ENCODE measurements at places on chromosomes 4 and X. TPM values are rescaled to one million over a fixed set of nuclear protein-coding genes. Genes with fewer than 3 reads are reported as not detected.

DNA sequence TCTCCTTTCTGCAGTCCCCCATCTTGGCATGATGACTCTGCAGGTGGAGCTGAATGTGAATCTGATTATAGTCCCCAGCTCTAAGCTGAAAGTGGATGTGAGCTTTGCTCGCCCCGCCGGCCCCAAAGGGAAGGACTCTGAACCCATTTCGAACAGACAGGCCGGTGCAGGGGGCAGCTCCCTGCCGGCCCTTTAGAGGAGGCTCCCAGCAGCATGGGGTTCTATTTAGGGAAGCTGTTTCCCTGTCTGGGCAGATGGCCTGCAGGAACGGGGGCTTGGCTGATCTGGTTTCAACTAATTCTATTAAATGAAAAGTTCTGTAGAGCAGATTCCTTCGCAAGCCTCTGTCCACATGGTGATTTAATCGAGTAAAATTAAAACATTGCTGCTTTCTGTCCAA is 104.8 kb upstream of the MSX1 start:
- DNase-seq = no peak

The CNKSR2 gene
- total RNA-seq = 2.4 TPM

GRCh38 chr4:7307394-7308099 is 115.2 kb downstream of the SORCS2 start:
- no peak for DNase-seq

DNA sequence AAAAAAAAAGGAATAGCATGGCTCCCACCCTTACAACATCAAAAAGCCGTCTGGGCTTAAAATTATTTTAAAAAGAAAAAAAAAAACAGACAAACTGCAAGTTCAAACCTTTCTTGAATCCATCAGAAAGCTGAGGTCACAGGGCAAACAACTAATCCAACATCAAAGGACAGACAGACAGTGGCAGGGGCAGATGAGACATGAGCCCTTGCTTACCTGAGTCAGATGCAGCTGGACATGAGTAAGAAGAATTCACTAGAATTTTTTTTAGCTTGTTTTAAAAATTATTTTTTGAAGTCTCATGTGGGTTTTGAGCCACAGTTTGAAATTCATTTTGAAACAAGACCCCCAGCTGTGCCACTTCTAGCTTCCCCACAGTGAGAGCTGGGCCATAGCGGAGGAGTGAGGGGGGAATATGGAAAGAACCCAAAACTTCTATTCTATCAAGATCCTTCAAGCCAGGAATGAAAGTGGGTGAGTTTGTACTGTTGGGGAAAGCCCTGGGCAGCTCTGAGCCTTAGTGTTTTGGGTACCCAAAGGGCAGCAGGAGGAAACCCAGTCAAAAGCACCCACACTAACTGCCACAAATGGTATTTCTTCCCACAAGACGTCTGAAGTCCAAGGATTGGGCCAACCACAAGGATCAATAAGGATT is 111.4 kb downstream of the ATXN3L start:
- no peak for DNase-seq

DNA sequence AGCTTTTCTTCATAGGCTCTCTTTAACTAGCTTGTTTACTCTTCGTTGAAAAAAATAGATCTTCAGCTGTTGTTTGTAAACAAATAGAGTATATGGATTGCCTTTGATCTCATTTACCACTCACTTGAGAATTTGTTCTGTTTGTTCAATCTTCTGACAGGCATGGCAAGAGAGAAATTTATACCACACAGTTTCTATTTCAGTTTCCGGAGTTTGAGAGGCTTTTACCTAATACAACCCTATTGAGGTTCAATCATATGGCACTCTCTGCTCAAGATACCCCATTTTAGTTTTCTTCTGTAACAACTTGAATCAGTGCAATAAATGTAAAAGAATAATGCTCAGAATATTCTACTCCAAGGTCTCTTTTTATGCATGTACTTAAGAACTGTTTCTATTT is 148.0 kb downstream of the EMCN start:
- no peak for DNase-seq

DNA sequence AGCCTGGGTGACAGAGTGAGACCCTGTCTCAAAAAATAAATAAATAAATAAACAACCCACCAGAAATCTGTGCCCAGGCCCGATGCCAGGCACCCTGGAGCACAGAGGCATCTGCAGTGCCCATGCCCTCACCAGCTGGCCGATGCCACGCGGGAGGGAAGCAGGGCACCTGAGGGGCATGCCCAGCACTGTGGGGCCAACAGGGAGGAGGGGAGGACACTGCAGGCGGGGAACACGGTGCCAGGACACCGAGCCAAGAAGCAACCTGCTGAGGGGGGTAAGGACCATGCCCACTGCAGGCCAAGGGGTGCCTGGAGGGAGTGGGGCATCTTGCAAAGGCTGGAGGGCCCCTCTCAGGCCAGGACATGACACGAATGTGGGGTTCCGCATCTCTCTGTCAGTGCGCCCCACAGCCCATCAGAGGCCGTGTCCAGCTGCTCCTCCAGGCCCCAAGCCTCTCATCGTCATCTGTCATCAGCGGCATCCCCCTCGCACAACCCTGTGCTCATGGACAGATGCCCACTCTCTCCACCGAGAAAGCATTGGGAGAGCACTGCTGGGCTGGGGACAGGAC is 13.3 kb upstream of the DUSP9 start:
- no peak for DNase-seq

The PRRG1 gene
- total RNA-seq = 12.0 TPM
